GM04504 (cell line): ENCODE measurements at places on chromosomes 7 and 10.
A peak's percentile ranks its signal among the peaks of the same experiment; 100 is the strongest.

DNA sequence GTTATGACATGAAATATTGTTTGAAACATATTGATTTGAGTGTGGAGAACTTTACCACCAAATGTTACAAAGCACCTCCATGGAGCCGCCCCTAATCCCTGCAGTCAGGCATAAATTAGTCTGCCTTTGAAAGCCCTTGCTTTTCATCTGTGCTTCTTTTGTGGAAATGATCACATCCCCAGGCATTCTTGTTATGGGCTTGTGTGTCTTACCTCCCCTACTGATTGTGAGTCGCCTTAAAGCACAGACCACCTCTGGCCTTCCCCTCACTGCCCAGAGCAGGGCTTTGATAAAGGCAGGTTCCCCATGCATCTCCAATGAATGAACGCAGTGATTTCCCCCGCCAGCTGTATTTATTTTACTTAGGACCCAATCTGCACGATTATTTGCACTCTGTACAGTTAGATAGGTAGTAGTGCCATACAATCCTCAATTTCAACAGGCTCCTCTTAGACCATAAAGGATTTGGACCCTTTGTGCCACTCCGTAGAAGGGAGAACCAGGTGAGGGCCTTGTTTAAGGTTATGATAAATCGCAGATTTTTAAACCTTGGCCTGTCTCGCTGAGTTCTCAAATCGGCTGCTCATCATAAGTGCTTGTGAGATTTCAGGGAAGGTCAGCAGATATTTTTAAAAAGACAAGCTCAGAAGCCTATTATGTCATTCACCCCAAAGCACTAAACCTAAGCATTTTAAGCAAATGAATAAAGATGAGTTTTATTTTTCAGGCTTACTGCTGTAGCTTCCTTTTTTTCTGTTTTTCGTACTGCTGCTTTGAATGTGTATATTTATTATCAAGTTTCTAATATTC, 107.8 kb downstream of the CUBN start:
- DNase-seq, result no peak

DNA sequence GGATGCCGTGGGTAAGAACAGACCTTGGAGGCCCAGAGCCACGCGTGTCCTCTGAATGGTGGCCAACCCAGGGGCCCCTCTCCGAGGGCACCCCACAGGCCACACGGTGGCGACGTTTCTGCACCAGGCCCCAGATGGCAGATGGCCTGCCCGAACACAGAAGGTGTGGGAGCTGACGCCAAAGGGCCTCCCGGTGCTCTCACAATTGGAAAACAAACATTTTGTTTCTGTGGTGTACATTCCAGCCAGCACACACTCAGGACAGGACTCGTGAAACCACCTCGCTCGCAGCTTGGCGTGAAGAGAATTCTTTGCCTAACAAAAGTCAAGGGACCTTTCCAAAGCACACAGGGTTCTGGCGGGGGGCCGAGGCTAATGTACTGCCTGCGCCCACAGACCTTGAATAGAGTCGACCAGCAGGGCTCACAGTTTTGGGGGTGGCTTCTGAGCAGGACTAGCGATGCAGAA, 112.1 kb downstream of the FAM53B start:
- no peak for DNase-seq

DNA sequence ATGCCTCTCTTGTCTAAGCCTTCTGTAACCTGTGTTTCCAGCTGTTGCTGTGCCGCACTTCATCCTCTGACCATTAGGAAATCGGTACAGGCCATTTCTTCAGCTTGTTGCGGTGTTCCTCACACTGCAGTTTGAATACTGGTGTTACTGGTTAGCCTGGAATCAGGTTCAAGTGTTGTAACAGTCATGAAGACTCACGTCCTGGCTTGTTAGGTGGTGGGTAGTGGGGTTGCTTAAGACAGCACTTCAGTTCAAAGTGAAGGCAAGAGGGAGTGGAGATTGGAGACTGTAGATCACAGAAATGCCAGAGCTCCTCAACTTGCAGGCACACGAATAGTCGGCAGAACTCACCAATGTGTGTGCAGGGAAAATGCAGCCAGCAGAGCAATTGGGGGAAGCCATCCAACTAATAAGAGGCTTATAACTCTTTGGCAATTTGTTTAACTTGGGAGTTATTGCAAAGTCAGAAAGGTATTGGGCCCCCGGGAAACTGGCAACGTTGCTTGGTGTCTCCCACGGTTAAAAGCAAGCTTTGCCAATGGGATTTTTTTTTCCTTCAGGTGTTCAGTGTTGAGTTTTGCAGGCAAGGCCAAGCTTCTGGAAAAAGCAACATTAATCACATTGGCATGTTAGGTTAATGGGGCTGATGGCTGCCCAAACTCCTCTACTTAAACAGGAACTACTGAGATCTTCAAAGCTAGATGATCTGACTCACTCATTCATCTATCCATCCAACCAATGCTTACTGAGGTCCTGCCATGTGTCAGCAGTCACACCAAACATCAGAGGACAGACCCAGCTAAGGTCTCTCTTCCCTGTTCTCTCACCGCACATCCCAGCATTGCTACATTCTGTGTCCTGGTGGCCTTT, 380.9 kb downstream of the GATA3 start:
- DNase-seq, result no peak

DNA sequence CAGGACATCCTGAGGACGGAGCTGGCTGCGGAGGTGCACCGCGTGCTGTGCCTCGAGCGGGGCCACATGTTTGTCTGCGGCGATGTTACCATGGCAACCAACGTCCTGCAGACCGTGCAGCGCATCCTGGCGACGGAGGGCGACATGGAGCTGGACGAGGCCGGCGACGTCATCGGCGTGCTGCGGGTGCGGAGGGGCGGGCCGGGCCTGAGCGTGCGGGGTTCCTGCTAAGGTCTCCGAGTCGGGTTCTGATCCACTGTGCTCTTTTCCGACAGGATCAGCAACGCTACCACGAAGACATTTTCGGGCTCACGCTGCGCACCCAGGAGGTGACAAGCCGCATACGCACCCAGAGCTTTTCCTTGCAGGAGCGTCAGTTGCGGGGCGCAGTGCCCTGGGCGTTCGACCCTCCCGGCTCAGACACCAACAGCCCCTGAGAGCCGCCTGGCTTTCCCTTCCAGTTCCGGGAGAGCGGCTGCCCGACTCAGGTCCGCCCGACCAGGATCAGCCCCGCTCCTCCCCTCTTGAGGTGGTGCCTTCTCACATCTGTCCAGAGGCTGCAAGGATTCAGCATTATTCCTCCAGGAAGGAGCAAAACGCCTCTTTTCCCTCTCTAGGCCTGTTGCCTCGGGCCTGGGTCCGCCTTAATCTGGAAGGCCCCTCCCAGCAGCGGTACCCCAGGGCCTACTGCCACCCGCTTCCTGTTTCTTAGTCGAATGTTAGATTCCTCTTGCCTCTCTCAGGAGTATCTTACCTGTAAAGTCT, 10.4 kb downstream of the ATG9B start:
- peak; percentile 46 for DNase-seq

DNA sequence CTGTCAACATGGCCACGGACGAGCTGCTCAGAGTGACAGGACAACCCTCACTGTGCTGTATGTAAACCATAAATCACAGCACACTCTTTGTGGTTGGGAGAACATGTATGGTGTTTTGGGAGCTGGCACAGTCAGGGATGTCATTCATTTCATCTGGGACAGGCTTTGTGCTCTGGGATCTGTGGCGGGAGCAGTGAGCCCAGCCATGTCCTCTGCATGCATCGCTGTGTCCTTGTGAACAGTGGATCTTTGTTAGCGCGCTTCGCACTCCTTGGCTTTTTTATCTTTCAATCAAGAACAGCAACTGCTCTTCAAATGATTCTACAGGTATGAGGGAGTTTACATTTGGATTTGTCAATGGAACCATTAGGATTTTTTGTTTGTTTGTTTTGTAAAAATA, 7.1 kb downstream of the CCM2 start:
- no peak for DNase-seq

DNA sequence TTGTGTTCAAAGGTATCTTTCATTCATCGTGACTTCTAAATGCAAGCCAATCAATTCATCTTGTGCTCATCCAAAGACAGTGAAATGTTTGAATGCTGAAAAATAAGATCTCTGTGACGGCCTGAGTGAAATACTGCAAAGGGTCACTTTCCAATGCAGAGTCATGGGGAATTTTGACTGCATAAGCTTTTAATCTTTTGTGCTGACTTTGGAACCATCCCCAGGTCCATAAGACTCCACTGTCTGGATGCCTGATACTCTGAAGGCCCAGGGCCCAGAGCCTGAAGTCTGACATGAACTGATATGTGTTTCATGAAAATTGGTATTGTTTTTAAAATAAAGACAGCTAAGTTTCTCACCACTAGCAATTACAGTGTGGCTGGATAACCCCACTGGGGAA, 39.0 kb downstream of the PPP1R3C start:
- DNase-seq, result no peak

GRCh38 chr7:114802632-114803031, 119.3 kb upstream of the MDFIC start:
- no peak for DNase-seq

- no peak for DNase-seq
Measured at GRCh38 chr10:34203966-34204630, 611.0 kb downstream of the PARD3 start.

- no peak for DNase-seq
Measured at GRCh38 chr10:126240483-126240882, 147.8 kb downstream of the ADAM12 start.

DNA sequence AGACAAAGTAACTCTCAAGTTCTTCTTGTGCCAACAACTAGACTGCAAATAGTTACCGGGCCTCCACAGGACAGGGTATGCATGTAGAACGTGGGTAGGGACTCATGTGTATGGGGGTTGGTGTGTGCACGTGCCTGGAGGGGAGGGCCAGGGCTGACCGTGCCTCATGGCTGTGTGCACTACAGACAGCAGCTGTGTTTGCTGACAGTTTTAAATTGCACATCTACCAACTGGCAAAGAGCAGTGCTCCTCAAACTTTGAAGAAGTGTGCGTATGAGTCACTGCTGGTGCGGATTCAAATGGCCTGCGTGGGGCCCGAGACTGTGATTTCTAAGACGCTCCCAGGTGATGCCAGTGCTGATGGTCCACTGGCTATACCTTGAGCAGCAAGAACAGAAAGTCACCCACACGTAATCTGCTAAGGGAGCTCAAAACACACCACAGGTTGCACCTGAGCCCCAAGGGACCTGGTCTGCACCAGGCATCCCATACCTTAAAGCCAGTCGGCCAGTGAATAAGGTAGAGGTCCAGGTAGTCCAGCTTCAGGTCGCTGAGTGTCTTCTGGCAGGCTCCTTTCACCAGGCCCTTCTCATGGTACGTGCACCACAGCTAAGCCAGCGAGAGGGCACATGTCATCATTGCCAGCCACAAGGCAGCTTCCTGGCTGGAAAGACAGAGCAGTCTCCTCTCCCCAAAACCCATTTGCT, 8.5 kb downstream of the AKR1B1 start:
- DNase-seq, result no peak

DNA sequence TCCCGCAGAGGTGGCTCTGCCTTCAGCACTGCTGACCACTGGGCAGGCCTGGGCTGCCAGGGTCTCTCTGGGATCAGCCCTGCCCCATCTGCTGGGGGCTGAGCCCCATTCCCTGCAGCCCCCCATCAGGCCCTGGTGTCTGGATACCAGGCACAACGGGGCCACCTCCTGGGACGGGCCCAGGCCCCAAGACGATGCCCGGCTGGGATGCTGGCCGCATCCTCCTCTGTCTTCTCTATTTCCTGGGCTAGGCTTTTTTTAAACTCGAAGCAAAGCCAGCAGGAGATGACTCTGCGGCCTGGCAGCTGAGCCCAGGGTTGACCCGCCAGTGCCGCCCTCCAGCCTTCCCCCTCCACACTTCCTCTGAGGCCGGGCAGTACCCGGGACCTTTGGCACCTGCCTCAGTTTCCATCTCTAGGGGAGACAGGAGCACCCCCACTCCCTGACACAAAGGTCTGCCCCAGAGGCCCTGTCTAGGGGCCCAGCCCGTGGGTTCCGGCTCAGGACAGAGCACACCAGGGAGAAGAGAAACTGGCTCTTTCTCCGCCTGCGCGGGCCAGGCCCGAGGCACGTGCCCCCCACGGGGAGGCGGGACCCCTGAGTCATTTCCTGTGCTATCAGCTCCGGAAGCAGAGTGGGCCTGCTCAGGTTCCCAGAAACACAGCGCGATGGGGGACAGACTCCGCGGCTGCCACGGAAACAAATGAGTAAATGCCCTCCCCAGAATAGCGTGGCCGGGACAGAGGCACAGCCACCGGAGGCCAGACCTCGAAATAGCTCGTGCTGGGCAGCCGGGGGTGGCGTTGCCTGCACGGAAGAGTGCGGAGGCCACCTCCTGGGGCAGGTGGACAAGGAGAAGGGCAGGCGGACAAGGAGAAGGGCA, 84.6 kb upstream of the PDGFA start:
- DNase-seq, result no peak

GRCh38 chr10:70588859-70589570, 13.5 kb downstream of the PRF1 start:
- no peak for DNase-seq

DNA sequence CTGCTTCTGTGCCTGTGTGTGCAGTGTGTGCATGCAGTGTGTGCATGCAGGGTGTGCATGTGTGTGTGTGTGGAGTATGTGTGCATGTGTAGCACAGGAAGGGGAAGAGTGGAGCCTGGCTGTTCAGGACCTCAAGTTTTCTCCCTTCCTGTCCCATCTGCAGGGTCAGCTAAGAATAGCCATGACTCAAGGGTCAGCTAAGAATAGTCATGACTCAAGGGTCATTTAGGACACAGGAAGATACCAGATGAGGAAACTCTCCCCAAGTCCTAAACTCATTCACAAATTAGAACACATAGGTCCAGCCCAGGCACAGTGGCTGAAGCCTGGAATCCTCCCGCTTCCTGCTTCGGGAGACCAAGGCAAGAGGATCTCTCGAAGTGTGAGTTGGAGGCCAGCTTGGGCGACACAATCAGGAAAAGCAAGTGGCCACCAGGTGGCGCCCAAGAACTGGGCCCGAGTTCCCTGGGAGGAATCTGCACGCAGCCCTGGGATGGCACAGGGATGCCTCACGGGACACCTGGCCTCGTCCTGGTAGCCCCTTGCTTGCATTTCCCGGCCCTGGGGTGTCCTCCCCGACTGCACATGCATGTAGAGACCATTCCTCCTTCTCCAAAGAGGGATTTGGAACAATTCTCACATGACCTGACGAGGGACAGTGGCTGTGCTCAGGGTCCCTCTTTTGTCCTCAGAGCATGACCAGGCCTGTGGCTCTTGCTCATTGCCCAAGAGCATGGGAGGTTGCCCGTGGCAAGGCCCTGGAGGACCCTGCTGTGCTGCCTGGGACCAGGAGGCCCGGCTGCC, 21.4 kb upstream of the VOPP1 start:
- DNase-seq, result no peak

GRCh38 chr10:124916098-124916584, 25.8 kb upstream of the ZRANB1 start:
- no peak for DNase-seq

- no peak for DNase-seq
Measured at GRCh38 chr7:7612519-7612918, 28.0 kb upstream of the UMAD1 start.

DNA sequence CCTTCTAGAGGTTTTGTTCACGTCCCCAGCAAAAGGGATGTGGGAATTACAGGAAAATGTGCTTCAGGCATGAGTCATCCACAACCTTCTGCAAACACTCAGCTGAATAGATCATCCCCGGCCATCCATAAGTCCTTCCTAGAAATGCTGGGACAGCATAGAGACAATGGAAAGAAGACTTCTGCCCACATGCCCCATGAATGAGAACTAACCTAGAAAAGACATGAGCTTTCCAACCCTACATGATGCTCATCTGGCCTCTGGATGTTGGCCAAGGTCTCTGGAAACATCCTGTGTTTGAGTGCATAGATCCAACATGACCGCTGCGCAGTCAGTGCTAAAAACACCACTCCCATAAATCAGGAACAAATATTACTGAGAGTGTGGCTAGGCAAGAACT, 277.5 kb downstream of the PLXNA4 start:
- no peak for DNase-seq

GRCh38 chr7:25625306-25625992, 397.2 kb upstream of the NPVF start:
- DNase-seq, result no peak
